ENCODE measurements at places on chromosomes 4 and X. TPM values are rescaled to one million over a fixed set of nuclear protein-coding genes. Genes with fewer than 3 reads are reported as not detected.
A peak's percentile ranks its signal among the peaks of the same experiment; 100 is the strongest.

The PDCL2 gene
- not detected for total RNA-seq

- peak; percentile 34 for DNase-seq
These were observed 151.4 kb upstream of the USP9X start for GRCh38 chrX:40933706-40934425.

The OTC gene
- 2.4 TPM for total RNA-seq

The CPXCR1 gene
- not detected for total RNA-seq

The SMIM43 gene
- 0.85 TPM for total RNA-seq

The KIF4A gene
- total RNA-seq, result 29.6 TPM

The ZAR1 gene
- total RNA-seq, result not detected

The ASB12 gene
- total RNA-seq, result not detected

The CDS1 gene
- 0.05 TPM for total RNA-seq

The SETD7 gene
- 65.8 TPM for total RNA-seq

The MAGEA9B gene
- not detected for total RNA-seq

DNA sequence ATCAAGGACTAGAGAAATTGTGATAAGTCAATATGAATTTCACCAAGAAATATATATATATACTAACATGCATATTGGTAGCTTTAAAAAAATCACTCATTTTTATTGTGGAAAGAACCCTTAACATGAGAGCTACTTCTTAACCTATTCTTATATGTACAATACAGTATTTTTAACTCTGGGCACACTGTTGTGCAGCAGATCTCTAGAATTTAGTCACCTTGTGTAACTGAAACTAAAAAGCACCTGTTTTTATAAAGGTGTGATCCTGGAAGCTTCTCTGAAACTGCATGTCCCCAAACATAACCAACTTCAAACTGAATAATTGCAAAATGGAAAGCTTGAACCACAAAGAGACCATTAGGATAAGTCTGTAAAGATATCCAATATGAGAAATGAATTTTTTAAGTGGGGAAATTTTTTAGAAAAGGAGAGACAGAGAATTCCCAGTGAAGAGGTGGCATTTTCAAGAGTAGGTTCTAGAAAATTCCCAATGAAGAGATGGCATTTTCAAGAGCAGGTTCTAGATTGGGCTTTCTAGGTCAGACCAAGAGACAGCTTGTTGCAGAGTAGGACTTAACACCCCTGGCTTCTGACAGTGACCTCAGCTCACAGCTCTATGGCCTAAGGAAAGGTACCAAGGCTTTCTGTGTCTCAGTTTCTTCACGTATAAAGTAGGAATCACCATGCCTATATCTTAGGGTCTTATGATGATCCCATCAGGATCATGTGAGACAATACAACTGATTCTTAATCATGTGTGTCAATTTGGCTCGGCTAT, 22.0 kb upstream of the PPARGC1A start:
- DNase-seq, result no peak

GRCh38 chr4:6178757-6179156, 21.6 kb downstream of the JAKMIP1 start:
- no peak for DNase-seq

Measured in dermis blood vessel endothelial cell (primary cell).